GM23338 (cell line): ENCODE measurements at places on chromosomes 16 and 17.

- no peak for DNase-seq
These were observed 132.5 kb downstream of the CNTNAP4 start for GRCh38 chr16:76409706-76410105.

DNA sequence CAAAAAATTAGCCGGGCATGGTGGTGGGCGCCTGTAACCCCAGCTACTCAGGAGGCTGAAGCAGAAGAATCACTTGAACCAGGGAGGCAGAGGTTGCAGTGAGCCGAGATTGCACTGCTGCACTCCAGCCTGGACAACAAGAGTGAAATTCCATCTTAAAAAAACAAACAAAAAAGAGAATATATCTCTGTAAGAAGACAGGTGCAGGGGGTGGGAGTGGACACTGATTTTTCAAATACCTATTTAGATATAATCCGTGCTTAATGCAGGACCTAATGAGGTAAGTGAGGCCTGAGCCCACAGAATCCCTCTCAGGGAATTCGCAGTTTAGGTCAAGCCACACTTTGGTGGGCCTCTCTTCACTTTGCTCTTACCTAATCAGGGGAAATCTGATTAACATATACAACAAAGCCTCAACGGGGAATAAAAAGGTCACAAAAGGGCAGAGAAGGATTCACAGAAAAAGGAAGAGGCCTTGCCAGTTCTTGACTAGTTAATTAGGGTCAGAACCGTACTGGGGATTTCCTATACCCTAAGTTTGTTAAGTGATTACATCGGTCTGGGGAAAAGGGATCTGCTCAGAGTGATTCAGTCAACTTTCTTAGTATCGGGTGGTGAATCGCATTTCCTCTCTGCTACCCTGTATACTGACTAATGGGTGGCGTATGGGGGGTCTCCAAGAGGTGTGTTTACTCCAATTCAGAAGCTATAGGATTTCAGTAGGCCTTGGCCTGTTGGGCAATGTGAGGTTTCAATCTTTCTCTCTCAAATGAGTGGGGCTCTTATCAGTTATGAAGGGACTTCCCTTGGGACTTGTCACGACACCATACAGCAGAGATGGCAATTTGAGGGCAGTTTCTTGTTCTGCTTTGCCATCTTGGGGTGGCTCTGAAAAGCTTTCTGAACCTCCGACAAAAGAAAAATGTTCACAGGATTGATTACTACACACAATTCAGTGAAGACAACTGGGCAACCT, 1.9 kb upstream of the NFAT5 start:
- DNase-seq: peak; percentile 83

DNA sequence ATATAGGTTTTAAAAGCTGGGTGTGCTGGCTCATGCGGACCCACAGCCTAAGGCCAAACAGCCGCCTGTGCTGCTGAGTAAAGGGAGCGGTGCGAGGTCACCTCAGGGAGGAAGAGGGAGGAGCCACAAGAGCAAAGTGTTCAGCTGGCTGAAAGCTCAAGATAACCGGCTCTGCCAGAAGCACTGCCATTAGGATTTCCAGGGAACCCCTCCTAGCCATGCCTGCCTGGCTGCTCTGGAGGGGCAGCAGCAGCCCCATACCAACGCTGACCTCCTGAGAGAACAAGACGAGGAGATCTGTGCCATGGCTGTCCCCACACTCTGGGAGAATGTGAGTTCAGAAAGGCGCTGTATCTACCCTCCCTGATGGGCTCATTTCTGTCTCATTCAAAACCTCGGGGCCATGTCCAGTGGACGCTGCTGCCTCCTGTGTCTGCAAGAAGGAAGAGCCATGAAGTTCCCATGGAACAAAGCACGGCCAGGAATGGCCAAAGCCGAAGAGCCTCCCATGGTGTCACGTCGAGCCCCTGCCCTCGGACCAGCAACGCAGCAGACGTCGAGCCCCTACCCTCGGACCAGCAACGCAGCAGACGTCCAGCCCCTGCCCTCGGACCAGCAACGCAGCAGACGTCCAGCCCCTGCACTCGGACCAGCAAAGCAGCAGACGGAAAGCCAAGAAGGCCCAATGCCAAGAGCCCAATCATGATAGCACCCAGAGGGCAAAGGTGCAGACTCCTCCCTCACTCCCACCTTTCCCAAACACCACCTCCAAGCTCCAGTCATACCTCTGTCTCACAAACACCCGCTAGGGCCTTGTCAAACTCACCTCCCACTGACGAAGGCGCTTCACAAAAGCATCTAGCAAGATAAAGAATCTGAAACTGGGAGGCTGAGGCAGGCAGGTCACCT, 107.0 kb downstream of the ANKRD11 start:
- DNase-seq: peak; percentile 79

- no peak for DNase-seq
These were observed 8.4 kb upstream of the HELZ start for GRCh38 chr17:67253384-67253783.

DNA sequence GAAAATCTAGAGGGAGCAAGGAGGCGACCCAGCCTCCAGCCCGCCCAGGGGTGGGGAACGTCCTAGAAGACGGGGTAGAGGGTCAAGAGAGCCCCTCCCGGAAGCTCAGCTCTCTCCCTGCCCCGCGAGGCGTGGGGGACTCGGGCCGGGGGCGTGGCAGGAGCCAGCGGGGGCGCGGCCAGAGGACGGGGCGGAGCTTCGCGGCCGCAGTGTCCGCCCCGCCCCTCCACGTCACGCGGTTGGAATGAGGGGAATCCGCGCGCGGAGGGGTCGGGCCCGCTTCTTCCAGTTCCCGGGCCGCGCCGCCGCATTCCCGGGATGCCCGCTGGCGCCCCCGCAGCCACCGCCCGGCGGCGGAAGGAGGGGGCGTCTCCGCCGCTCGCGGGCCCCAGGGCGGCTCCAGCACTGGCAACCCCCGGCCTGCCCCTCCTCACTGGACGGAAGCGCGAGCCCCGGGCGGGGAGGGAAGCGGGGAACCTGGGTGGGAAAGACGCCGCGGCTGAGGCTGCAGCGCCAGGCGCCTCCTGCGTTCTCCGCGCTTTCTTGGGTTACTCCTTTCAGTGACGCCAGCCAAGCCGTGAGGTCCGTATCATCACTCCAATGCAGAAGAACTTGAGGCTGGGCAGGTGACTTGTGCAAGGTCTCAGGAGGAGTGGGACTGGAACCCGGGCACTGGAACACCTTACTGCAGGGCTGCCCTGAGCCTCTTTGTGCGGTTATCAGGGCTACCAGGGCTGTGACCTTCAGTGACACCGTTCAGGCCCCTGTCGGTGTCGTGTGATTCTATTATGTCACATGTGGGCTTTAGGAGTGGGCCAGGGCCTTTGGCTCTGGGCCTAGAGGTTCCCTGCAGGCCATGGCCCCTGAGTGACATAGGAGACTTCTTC, 4.3 kb downstream of the MYO1C start:
- peak; percentile 90 for DNase-seq

GRCh38 chr16:65937455-65937854, 429.0 kb upstream of the CDH5 start:
- DNase-seq: no peak

GRCh38 chr16:140175-140857, 1.8 kb upstream of the NPRL3 start:
- DNase-seq: peak; percentile 70

- no peak for DNase-seq
These were observed 10.1 kb downstream of the VAC14 start for GRCh38 chr16:70790815-70791214.

GRCh38 chr16:11256661-11257130, 692 bp upstream of the SOCS1 start:
- DNase-seq: peak; percentile 71

- DNase-seq: peak; percentile 29
These were observed 271.5 kb upstream of the C16orf82 start for GRCh38 chr16:26795184-26795583.

DNA sequence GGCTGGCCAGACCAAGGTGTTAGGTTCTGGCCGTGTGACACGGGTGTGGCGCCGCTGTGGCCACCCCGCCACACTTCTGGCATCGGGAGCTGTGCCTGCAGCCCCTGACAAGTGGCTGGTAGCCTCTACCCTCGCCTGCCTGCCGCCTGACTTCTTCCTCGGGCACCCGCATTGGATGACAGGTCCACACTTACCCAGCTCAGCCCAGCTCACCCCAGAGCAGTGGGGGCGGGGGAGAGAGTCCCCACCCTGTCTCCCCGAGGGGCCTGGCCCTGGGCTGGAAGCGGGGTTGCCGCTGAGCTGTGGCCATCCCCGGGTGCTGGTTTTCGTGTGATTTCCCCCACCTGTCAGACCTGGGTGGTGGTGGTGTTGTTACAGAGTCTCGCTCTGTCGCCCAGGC, 53.9 kb upstream of the ACSF3 start:
- no peak for DNase-seq

DNA sequence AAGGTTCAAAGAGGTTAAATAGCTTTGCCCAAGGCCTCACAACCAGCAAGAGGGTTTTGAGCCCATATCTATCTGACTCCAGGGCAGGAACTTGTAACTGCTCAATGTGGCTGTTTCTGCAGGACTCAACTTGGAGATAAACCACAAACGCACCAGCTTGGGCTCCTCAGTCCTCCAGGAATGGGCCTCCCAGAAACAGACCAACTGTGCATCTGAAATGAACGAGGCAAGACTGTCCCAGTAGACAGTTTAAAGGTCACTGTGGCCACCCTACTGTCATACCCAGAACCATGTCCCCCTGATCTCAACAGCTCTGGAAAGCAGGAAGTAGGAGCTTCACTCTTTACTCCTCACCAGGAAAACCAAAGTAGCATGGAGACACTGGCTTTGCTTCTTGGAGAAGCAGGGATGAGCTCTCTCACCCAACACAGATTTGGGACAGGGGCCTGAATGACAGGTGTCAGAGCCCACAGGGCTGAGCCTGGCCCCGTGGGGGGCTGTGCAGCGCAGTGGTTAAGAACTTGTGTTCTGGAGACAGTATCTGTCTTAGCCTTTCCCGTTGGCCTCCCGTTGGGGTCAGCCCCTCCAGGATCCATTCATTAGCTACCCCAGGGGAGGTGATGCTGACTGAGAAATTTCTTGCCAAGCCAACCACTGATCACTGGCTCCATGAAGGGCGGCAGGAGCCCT, 2.3 kb upstream of the CALB2 start:
- DNase-seq: no peak

DNA sequence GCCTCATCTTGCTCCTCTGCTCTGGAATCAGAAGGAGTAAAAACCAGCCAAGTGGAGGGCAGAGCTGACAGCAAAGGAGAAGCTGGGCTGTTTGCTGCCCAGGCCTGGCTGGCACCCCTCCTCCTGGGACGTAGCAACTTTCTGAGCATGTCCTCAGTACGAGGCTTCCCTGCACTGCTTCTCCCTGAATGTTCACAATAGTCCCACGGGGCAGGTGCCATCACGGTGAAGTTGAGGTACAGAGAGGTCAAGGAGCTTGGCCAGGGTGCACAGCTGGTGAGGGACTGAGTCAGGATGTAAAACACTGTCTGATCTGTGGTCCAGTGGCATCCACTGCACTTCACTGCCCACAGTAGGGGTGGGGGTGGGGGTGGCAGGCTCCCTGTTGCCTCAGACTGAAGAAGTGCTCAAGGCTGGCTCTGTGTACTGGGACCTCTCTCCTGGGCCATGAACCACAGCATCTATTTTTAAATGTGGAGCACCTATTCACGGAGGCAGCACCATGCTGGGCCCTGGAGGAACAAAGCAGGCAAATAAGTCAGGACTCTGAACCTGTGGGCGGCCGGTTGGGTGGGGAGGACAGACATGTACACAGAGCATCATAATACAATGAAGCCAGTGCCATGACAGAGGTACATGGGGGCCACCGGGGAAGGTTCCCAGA, 369.5 kb downstream of the SEC14L1 start:
- DNase-seq: no peak

- DNase-seq: no peak
These were observed 157.2 kb upstream of the FOXF1 start for GRCh38 chr16:86353148-86353547.

DNA sequence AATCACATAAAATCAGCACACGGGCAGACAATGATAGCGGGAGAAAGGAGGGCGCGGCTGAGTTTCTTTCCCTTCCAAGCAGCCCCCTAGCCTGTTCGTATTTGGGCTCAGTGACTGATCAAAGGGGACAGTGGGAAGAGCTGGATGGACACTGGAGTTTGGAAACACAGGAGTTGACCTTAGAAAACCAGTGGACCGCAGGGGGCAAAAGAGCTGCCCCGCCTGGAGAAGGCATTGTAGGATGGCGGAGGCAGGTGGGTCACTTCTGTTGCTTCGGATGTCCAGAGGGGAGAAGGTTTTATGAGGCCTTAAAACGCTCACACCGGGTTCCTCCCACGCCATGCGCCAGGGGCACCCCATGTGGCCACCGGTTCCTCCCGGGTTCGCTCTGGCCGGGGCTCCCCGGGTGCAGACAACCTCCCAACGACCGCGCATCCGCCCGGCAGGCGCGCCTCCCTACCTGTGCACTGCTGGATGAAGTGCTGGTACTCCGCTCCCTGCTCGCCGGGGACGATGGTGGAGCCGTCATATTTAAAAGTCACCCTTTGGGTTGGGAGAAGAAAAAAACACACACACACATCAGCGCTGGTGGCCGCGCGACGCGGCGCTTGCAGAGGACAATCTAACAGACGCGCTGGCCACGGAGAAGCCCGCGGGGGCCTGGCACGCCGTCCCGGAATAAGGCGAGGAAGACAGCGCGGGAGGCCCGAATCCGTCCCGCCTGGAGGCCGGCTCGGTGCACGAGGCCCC, 662 bp downstream of the COTL1 start:
- DNase-seq: no peak

DNA sequence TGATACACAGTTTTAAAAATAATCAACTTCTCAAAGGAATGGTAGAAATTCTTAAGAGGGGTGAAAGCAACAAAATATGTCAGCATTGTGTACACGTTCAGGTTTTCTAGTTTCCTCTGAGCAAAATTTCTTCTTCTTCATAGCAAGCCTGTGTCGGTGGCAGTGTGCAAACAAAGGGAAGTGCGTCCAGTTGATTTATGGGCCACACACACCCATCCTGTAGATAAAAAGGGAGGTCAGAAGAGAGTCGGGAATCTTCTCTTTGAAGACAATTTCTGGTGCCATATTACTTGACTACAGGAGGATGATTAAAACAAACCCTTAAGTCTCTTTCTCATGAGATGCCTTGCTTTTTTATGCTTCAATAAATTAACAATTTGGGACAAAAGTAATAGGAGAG, 484.1 kb upstream of the SALL1 start:
- DNase-seq: no peak

- no peak for DNase-seq
These were observed 4.2 kb downstream of the TTC19 start for GRCh38 chr17:16003841-16004240.

DNA sequence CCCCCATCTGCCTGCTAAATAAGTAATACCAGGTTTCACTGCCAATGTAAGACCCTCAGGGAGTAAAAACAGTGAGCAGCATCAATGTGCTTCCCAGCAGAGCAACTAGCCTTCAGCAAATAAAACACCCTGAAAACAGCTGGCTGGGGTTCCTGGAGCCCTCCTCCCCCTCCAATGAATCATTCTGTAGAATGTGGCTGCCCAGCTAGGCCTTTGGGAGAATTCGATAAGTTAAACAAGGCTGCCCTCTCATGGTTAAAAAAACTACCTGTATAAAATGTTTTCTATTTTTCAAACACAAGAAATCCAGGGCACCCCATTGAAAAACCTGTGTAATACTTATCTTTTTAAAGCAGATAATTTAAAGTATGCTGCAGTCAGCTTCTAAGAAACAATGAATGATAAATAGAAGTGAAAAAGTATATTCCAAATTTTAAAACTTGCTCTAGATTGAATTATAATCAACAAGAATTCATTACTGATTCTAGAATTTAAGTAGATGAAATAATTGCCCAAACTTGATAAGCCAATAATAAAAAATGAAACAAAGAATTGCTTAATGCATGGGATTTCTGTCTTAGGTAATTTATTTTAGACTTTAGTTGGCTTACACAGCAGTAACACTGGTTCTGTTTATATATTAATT, 9.4 kb upstream of the TOM1L1 start:
- DNase-seq: peak; percentile 90
